ENCODE measurements at places on chromosomes 1 and 21. TPM values are rescaled to one million over a fixed set of nuclear protein-coding genes. Genes with fewer than 3 reads are reported as not detected.

Gene HSD3B2
- total RNA-seq, result not detected

GRCh38 chr1:55052221-55053142 is 13.1 kb downstream of the PCSK9 start:
- DNase-seq, result no peak

- peak; percentile 24 for DNase-seq
Measured at GRCh38 chr21:36321325-36322082, 1.5 kb downstream of the MORC3 start.

DNA sequence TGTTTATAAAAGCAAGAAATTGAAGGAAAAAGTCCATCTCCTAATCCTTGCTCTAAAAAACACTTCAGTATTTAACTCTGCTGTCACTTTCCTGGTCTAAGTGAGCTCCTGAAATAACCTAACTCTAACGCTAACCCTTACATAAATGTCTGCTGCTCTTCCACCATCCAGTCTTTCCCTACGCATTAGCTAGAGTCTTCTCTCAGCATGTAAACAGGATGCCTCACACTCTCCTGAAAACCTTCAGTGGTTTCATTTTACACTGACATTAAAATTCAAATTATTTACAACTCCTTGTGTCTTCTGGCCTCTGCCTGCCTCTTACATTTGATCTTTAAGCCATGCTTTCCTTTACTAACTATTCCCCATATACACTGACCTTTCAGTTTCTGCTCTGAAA is 697.6 kb upstream of the CXADR start:
- no peak for DNase-seq

DNA sequence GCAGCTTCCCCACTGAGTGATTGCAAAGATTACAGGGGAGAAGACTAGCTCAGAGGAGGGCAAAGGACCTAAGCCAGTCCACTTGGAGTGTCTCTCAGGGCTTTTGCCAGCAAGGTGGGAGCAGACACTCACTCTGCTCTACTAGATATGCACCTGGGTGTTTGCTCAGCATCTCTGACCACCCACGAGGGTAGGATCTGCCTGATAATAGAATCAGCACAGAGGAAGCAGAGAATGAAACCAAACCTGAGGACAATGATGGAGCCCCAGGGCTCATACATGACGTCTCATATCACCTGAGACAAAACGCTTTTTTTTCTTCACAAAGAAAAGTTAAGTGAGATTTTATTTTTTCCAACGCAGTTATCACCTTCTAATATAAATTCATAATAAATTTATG is 79.4 kb downstream of the RRAGC start:
- no peak for DNase-seq

DNA sequence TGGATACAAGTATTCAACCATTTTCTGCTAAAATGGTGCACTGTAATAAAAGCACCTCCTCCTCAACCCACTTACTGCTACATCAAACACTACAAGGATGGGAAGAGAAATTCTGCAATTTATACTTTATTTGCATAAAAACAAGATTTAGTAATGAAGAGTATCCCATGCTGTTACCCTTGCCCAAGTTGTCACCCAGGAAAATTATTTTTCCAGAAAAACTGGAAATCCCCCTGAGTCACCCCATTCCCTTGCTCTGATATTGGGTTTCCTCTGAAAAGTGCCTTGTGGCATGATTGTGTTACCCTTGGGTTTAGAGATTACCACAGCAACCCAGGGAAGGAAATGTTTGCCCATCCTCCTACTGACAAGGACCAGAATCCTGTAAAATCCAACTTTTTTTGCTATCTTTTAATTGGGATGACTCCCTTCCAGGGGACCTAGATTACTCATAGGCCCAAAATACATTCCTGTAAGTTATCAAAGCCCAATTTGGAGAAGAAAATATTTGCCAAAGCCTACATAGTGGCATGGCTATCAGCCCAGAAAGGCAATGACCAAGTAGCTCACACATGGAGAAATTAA is 16.5 kb upstream of the ZC3H11B start:
- peak; percentile 53 for DNase-seq

GRCh38 chr1:14756589-14757285 is 158.3 kb downstream of the KAZN start:
- DNase-seq, result no peak

All from fibroblast of the aortic adventitia (primary cell).